RKO (cell line): ENCODE measurements at places on chromosomes 4 and X.

- DNase-seq: no peak
These were observed 30.1 kb upstream of the HGFAC start for GRCh38 chr4:3411676-3412075.

GRCh38 chrX:101230636-101231035 is 11.1 kb downstream of the DRP2 start:
- peak; percentile 4 for DNase-seq

- DNase-seq: no peak
These were observed 2.8 kb downstream of the ARX start for GRCh38 chrX:25012793-25013631.

DNA sequence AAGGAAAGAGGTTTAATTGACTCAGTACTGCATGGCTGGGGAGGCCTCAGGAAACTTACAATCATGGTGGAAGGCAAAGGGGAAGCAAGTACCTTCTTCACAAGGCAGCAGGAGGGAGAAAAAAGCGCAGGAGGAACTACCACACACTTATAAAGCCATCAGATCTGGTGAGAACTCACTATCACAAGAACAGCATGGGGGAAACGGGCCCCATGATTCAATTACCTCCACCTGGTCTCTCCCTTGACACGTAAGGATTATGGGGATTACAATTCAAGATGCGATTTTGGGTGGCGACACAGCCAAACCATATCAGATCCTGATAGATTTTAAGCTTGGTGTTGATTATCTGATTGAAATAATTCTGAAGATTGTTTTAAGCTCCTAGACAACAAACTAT is 218.7 kb downstream of the CBR4 start:
- DNase-seq: no peak

DNA sequence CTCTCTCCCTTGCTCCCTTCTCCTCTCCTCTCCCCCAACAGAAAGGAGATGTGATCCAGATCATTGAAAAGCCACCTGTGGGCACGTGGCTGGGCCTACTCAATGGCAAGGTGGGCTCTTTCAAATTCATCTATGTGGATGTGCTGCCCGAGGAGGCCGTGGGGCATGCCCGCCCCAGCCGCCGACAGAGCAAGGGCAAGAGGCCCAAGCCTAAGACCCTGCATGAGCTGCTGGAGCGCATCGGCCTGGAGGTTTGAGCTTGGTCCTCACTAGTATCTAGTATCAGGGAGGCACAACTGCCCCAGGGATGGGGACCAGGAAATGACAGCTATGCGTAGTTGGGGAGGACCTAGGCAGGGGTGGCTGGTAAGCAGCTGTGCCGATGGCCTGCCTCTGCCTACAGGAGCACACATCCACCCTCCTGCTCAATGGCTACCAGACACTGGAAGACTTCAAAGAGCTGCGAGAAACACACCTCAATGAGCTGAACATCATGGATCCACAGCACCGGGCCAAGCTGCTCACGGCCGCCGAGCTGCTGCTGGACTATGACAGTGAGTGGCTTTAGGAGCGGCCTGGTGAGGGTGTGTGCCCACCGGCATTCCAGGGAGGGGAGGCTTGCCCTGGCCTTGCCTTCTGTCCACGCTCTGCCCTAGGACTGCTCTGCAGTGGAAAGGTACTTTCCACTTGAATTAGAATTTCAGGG is 13.0 kb downstream of the SASH3 start:
- no peak for DNase-seq

- DNase-seq: no peak
These were observed 37.4 kb downstream of the PPA2 start for GRCh38 chr4:105436414-105436813.

DNA sequence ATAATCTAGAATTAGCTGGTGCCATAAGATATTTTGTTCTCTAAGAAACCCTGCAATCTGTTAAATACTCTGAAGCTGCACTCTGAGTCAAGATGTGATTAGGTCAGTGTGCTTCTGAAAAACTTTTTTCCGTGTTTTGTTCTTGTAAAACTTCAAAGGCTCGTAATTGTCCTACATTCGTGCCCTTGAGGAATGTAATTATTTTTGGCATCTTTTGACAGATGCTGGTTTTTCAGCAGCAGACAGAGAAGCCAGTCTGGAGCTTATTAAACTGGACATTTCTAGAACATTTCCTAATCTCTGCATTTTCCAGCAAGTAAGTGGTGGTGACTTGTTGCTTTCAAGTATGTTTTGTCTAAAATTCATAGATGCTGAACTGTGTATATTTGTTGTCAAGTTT is 36.8 kb upstream of the TADA2B start:
- DNase-seq: no peak

GRCh38 chr4:123127218-123127617 is 204.8 kb upstream of the NUDT6 start:
- peak; percentile 8 for DNase-seq

DNA sequence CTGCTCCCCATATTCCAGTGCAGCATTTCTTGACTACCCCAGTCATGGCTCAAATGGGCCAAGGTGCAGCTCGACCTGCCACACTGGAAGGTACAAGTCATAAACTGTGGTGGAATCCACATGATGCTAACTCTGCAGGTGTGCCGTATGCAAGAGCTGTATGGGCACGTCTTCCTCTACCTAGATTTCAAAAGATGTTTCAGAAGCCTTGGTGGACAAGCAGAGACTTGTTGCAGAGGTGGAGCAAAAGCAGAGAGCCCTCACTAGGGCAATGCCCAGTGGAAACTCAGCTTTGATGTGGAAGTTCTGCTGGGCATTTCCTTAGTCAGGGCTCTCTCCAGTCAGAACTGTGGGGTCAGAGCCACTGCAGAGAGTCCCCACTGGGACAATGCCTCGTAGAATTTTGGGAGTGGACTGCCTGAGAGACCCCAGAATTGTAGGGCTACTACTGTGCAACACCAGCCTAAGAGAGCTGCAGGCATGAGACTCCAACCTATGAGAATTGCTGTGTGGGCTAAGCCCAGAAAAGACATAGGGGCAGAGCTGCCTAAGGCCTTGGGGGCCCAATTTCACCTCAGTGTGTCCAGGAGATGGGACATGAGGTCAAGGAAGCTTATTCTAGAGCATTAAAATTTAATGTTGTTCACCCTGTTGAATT is 65.7 kb downstream of the BEX3 start:
- no peak for DNase-seq

GRCh38 chrX:130105244-130105643 is 5.1 kb downstream of the ELF4 start:
- DNase-seq: no peak

GRCh38 chrX:16484338-16484737 is 165.6 kb upstream of the S100G start:
- DNase-seq: peak; percentile 99

DNA sequence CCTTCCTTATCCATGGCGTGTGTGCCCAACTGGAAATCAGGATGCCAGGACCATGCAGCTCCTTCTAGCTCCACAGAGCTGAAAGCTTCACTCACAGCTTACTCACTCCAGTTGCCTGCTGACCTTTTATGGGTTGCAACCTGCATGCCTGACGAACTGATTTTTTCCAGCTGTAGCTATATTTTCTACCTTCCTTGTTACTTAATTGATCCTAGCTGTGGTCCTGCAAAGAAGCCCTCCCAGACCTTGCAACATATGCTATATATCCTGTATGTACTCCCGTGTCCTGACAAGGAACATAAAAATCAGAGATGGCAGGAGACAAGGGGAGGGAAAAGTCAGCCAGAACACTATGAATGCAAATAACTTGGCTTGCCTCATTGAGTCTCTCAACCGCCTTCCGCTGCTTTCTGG is 135.3 kb upstream of the LDB2 start:
- DNase-seq: no peak

DNA sequence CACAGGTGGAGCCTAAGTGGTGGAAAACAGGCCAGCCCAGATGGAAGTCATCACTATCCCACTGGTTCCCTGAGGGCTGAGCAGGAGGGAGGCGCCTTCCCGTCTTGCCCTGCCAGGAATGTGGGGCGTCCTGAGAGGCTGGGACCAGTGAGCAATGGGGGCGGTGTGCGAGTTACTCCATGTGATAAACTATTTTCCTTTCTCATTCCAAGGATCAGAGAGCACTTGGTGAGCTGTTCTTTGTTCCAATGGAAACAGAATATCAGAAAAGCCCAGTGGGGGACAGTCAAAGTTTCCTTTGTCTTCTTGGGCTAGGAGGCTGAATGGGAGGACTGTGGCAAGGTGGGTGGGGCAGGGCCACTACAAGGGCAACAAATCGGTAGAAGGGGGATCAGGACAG is 86.2 kb downstream of the NHSL2 start:
- no peak for DNase-seq

DNA sequence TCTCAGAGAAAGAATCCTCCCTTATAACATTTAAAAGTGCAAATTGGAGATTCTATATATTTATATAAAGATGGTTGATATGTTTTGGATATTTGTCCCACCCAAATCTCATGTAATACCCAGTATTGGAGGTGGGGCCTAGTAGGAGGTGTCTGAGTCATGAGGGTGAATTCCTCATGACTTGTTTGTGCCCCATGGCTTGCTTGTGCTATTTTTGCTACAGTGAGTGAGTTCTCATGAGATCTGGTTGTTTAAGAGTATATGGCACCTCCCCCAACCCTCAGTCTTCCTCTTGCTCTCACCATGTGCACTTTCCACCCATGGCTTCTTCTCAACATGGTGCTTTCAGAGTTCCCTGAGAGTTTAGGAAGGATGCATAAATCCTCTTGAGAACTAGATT is 9.5 kb upstream of the ANKRD50 start:
- peak; percentile 46 for DNase-seq
